ENCODE measurements at places on chromosomes 2 and 18.

DNA sequence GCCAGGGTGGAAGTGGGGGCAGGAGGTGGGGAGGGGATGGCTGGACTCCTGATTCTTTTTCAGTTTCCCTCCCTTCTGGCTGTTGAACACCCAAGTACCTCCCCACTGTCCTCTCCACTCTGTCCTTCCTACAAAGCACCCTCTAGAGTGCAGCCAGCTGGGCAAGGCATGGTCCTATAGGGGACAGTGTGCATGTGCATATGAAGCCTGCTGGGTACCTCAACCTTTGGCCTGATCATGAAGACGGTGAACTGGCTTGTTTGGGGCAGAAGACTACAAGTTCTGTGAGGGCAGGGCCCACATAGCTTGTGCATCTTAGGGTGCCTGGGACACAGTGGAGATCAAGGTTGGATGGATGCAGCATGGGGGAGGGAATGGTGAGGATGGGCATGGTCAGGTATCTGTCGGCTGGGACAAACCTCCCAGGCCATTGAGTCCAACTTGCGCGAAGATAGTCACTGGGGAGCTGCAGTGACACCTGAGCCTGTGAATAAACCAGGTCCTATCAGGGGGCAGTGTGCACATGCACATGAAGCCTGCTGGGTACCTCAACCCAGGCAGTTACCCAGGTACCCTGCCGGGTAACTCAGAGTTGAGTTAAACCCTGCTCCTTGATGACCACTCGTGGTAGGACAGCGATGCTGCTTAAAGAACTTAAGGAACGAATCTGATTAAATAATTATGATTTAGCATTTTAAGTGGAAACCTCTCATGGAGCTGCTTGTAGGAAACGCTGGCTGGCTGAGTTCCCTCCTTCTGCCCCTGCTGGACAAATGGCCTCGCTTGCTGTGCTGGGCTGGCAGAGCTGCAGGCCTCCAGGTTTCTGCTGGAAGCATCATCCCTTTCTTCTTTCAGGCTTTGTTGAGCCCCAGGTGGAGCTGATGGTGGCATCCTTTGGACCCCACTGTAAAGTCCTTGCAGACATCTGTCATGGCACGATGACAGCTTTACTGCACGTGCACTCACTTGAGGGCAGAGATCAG, 84.0 kb downstream of the POLR1A start:
- no peak for DNase-seq

- peak; percentile 29 for DNase-seq
Observed at GRCh38 chr2:136117391-136117841, 533 bp downstream of the CXCR4 start.

DNA sequence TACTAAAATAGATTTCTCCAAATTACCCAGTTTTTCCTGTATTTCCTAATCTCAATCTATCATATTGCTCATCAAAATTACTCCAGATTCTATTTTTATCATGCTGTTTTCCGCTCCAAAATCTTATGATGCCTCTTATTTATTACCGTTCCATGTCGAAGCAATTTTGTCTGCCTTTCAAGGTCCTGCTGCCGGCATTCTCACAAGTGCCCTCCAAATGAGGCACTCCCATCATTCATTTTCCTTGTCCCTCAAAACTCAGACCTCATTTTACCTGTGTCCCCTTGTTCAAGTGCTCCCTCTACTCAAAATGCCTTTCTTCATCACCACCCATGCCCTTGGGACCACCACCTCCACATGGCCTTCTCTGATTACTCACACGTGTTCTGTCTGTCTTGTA, 13.1 kb downstream of the NEB start:
- no peak for DNase-seq

DNA sequence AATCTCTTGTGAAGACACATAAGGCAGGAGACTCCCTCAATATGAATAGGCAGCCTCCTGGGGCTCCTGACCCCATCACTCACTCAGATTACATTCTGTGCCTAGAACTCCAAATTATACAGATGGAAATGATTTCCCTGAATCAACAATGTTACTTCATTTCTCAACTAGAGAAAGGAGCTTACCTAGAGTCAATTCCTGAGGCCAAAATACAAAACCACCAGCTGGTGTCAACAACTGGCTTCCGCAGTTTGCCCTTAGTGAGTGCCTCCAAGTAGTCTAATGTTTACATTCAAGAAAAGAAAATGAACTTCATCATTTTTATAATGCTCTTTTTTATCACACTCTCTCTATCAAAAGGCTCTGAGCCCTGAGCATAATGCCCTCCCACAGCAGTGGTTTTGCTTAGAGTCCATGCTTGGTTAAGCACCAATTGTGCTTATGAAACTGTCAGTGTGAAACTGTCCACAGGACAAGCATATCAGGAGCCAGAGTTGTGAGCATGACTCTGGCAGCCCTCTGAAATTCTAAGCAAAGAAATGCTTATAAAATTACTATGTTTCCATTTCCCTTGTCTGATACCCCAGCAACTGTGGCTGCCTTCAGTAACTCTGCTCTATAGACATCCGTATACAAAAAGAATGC, 305.7 kb upstream of the PKDCC start:
- DNase-seq, result no peak

DNA sequence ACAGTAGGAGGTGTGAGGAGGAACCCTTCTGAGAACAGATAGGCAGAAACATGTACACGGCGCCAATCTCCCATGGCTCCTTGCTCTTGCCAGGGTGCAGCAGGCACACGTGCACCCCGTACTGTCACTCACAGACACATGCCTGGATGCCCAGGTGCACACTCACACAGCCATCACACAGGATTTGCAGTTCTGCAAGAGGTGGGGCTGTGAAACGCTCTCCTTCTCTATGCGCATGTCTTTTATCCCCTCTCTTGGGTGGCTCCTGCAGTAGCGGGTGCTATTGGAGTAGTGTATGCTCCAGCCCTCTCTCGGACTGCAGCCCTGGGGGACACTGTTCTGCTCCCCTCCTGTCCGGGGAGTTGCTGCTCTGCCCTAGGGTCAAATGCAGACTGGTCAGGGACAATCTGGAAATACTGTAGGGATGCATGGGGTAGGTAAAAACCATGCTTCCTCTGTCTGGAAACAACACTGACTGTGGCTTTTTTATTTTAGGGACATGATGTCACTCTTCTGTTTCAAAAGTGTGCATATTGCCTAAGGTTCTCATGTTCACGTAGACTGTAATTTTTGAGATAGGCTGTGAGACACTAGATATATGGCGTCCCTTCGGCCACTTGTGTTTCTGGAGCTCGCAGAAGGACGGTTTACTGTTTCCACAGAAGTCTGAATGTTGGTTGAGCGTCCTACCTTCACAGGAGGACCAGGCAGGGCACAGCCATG, 118.5 kb downstream of the PRKCE start:
- DNase-seq, result no peak

GRCh38 chr2:234292205-234292961, 204.5 kb downstream of the ARL4C start:
- DNase-seq, result peak; percentile 83

DNA sequence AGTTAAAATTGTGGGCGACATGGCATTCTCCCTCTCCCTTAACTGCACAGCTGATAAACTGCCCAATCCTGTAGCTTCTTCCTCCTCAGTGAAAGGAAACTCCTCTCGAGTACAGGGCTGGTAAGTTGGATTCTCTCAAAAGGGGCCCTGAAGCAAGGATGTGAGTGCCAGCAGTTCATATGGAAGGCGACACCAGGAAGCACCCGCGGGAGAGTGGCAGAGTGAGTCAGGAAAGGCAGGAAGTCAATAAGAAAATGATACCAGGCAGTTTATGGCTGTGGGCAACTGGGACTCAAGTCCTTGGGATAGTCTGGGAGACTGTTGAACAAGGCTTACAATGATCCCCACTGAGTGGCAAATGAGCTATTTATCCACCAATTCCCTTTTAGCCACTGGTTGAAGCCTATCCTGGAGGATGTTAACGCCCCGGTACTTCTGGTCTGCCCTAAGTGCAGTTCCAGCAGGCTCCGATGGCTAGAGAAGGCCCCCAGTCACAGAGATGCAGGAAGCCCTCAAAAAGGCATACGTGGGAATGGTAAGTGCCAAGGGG, 34.8 kb downstream of the ABHD3 start:
- DNase-seq, result no peak

GRCh38 chr2:9560628-9561027, 5.0 kb upstream of the ADAM17 start:
- DNase-seq, result no peak

GRCh38 chr18:11052800-11053199, 96.6 kb downstream of the PIEZO2 start:
- no peak for DNase-seq

- no peak for DNase-seq
Observed at GRCh38 chr2:223989206-223989855, 32.1 kb downstream of the MRPL44 start.

GRCh38 chr2:99903981-99904380, 238.4 kb downstream of the AFF3 start:
- no peak for DNase-seq

- no peak for DNase-seq
Observed at GRCh38 chr18:64981915-64982314, 768.9 kb upstream of the CDH7 start.

DNA sequence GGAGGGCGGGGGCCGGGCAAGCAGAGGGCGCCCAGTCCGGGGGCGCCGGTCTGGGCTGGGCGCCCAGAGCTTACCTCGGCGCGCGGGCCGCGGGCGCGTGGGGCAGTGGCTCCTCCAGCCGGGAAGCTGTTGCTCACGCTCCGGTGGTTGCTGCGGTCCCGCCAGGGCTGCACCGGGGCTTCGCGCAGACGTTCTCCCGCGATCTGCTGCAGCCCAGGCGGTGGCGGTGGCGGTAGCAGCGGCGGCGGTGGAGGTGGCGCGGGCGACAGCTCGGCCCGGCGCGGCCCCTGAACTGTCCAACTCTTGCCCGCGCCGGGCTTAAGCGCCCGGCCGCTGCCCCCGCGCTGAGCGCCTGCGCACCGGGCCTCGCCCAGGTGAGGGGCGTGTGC, 391 bp downstream of the ZNF385B start:
- peak; percentile 7 for DNase-seq

Measured in cardiac fibroblast (primary cell).